ENCODE measurements at places on chromosomes 1 and 21.
A peak's percentile ranks its signal among the peaks of the same experiment; 100 is the strongest.

GRCh38 chr1:26155370-26156284 lies 3.3 kb upstream of the FAM110D start:
- no peak for DNase-seq

DNA sequence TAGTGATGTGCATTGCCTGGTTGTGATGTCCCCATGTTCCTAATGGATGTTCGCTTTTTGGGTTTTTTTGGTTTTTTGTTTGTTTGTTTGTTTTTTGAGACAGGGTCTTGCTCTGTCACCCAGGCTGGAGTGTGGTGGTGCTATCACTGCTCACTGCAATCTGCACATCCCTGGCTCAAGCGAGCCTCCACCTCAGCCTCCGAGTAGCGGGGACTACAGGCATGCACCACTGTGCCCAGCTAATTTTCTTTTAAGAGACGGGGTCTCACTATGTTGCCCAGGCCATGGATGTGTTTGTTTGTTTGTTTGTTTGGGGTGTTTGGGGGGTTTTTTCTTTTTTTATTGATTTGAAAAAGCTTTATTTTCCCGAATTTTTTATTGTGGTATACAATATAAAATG lies 2.1 kb downstream of the COL6A2 start:
- DNase-seq: no peak

- DNase-seq: peak; percentile 67
These were observed 6.8 kb upstream of the IL24 start for GRCh38 chr1:206890125-206891060.

DNA sequence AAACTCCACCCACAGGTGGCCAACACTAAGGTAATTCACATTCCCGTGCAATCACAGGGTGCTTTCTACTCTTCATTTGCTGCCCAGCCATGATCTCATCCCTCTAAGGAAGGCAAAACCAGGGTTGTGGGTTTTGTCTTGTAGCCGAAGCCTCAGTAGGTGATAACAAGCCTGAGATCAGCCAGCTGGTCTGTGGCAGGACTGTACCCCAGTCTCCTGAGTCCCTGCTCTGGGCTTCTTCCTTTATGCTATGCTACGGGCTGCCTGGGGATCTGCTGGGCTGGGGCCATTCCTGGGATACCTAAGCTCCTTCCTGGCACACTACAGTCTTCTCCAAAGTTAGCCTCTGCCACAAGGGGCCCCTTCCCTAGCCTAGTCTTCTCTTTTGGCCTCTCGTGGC lies 9.8 kb downstream of the PPFIA4 start:
- peak; percentile 20 for DNase-seq

GRCh38 chr21:35730325-35730724 lies 330.0 kb downstream of the SETD4 start:
- no peak for DNase-seq

DNA sequence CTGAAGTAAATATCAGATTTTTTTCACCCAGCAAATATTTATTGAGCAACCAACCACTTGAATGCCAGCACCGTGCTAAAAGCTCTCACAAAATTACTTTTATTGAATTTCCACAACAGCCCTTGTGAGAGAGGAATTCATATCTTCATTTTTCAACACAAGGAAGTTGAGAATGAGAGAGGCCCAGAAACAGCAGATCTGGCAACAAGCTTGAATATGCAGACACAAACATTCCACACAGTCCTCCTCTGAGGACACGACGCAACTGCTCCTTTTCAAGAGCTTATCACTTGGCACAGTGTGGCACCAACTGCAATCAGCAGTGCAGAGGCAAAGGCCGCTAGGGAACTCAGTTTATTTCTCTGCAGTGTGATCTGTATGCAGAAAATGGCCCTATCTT lies 32.2 kb upstream of the IFNAR2 start:
- no peak for DNase-seq

DNA sequence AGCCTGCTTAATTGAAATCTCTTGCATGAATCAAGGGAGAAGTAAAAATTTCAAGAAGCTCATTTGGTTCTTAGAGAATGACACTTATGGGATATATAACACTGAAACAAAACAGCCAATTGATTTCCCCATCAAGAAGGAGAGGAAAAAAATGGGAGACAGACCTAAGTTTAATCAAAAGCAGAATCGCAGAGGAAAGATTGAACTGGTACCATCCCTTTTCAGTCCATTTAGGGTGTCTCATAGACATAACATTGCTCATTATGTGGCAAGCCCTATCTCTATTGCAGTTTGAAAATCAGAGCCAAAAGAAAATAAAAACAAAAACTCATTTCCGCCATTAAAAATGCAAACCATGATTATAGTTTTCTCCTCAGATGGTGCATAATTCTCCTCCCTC lies 119.6 kb downstream of the AK5 start:
- DNase-seq: no peak

- DNase-seq: peak; percentile 85
These were observed 313.9 kb downstream of the BARHL2 start for GRCh38 chr1:90402893-90403849.

- DNase-seq: no peak
These were observed 44.4 kb downstream of the TM2D1 start for GRCh38 chr1:61680500-61680899.

DNA sequence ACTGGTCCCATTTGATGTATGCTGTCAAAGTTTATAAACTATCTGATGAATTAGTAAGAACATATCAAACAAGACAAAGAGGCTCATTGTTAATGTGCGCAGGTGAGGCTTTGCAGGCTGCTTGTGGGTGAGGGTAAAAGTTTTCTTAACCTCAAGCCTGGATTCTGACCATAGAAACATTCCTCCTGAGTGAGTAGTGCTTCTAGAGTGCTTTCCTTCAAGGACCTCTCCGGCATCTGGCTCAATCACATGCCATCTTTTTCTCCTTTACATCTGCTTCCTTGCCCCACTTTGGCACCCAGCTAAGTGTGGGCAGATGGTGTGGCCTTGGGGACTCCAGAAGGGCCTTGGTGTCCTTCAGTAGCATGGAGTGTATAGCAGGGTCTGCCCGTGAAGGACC lies 104.0 kb downstream of the ROR1 start:
- DNase-seq: peak; percentile 75

GRCh38 chr21:15826908-15827601 lies 97.3 kb downstream of the USP25 start:
- no peak for DNase-seq

GRCh38 chr1:231856894-231857293 lies 230.3 kb downstream of the DISC1 start:
- DNase-seq: no peak

DNA sequence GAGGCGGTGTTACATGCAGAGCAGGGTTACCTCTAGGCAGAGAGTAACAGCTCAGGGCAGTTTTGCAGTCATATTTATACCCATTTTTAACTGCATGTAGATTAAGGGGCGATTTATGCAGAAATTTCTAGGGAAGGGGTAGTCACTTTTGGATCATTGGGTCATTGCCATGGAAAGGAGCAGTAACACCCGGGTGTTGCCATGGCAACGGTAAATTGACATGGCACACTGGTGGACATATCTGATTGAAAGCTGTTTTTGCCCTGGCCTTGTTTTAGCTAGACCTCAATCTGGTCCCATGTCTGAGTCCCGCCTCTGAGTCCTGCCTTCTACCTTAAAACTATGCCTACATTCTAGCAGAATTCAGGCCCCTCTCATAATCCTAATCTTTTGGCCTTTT lies 11.8 kb upstream of the USP1 start:
- DNase-seq: no peak

- DNase-seq: no peak
These were observed 734.3 kb downstream of the ADGRL2 start for GRCh38 chr1:82534996-82535395.

GRCh38 chr21:44667612-44668011 lies 885 bp upstream of the KRTAP12-2 start:
- no peak for DNase-seq

DNA sequence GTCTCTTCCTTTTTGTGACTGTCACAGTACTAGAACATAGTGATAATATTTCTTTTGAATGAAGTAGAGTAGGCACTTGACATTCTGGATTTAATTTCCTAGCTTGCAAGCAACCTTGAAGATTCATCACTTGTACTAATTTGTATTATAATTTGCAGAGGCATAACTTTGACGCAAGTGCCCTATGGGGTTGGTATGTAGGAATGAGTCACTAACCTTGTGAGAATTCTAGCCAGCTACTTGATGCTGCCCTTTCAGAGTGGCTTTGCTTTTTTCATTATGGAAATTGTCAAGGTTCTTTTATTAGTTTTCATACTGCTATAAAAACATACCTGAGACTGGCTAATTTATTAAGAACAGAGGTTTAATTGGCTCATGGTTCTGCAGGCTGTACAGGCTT lies 13.7 kb upstream of the DPH5 start:
- DNase-seq: no peak

GRCh38 chr1:163701783-163702374 lies 380.1 kb downstream of the NUF2 start:
- no peak for DNase-seq

- DNase-seq: no peak
These were observed 155.3 kb upstream of the PKN2 start for GRCh38 chr1:88528792-88529191.

DNA sequence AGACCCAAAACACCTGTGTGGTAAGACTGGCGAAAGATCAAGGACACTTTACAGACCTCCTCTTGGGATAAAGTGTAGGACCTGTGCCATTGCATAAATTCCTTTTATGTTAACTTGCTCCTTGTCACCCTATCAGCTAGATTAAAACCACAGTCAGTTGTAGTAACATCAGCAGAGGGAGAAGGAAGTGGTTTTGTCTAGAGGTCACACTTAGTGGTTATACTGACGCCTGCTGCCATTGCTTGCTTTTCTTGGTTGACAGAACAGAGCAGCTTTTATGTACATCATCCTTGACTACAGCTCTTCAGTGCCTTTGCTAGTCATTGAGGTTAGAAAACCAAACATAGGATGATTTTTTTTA lies 101.4 kb downstream of the PBX1 start:
- peak; percentile 39 for DNase-seq

GRCh38 chr1:228434689-228435088 lies 18.0 kb upstream of the TRIM17 start:
- peak; percentile 14 for DNase-seq

DNA sequence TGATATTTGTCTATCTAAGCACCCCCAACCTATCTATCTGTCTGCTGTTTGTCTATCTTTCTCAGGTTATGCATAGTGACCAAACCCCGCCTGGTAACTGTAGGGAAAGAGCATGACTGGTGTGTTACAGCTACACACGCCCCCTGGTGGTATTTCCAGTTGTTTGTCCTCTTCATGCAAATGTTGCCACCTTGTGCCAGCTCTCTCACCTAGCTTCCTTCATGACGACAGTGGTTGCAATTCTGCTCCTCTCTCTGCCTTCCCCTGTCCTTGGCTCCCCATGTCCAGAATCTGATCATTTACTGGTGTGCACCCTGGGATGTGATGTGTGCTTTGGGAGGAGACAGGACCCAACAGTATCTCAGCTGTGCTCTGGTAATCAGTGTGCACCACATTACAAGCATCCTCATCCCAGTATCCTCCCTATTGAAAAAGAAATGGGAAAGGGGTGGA lies 8.1 kb upstream of the INKA2 start:
- peak; percentile 70 for DNase-seq
